Endothelial cell (in vitro differentiated cells): ENCODE measurements at places on chromosomes 1 and 21.
A peak's percentile ranks its signal among the peaks of the same experiment; 100 is the strongest.

DNA sequence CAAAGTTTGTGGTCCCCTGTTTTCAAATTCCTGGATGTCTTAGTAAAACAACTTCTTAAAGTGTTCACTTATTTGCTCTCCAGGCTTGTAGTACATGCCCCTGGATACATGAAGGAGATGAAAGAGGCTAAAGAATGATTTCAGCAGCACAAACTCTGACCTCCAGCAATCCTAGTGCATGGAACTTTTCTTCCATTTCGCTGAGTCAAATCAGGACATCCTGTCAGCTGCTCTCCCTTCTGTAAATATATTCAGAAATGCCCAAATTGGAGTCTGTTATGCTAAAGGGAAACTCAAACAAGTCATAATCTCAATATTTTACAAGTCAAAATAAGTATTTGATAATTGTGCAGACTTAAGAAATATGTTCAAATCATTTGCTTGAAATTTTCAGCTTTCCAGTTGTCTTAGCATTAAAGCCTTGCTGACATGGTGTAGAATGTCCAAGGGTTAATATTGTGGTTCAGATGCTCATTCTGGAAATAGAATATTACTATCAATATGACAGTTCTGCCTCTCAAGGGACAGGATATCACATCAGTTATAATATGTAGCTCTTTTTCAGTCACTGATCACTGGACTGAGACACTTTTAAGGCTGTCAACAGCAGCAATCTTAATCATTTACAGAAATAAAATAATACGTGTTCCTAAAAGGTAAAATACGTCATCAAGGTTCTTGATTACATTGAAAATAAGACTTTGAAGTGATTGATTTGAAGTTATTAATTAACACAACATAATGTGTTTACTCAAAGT, 1157.3 kb downstream of the PLA2G4A start:
- no peak for DNase-seq
- no peaks in the 10 kb centered on the region for H3K36me3 ChIP-seq
- no peak overlapping the region for H3K4me3 ChIP-seq
- no peak overlapping the region for H3K27ac ChIP-seq
- peaks cover 19% of the 10 kb centered on the region for H3K4me1 ChIP-seq

DNA sequence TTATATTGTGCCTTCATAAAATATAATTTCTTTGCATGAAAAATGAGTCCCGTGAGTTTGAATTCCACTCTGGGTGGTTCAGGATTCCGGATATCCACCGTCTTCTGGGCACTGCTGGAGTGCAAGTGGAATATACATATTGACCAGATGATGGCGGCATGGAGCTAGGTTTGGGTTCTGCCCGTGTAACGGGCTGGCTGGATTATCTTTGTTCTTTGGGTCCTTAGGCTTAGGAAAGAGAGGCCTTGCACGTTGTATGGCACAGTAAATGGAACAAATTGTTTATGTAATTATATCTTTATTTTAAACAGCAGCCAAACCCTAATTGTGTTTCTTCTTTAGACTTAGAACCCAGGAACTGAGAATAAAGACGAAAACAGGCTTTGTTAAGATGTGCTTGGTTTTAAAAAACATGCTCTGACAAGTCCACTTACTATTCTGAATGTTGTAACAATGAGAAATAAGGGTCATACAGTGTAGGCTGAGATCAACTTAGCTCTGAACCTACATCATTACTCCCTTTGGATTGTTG, 13.5 kb upstream of the ACBD6 start:
- peak; percentile 73 for DNase-seq
- H3K4me1 ChIP-seq = peaks cover 20% of the 10 kb centered on the region
- peaks cover 4% of the 10 kb centered on the region for H3K36me3 ChIP-seq
- H3K27ac ChIP-seq = no peak overlapping the region
- peaks cover 3% of the 10 kb centered on the region for H3K27me3 ChIP-seq

DNA sequence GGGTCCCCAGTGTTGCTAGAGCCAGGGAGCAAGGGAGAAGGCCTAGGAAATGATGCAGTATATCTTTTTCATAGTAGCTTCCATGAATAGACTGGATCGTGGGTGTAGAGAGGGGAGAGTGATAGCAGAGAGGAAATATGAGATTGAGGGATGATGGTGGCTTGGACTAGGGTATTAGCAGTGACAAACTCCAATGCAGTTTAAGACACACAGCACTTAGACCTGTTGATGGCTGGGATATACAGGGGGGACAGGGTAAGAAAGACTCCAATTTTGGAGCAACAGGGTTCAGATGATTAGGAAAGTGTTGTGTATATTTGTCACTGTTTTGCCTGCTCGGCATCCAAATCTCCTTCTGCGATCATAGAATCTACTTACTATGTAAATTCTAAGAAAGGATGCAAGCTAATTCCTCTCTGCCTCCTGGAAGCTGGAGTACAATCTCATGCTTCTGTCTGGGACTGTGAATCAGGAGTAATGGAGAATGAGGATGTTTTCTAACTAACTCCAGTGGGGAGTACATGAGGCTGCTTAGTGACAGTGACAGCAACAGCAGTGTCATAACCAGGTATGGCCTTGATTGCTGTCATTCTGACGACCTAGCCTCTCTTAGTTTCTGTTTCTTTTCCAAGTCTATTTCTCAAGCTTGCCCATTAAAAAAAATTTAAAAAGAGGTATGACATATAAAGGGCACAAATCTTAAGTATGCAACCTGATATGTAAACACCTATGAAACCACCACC, 47.5 kb downstream of the SYDE2 start:
- H3K36me3 ChIP-seq = no peaks in the 10 kb centered on the region
- peaks cover 17% of the 10 kb centered on the region for H3K4me1 ChIP-seq
- H3K27ac ChIP-seq = no peak overlapping the region
- H3K27me3 ChIP-seq = no peaks in the 10 kb centered on the region
- DNase-seq = no peak

DNA sequence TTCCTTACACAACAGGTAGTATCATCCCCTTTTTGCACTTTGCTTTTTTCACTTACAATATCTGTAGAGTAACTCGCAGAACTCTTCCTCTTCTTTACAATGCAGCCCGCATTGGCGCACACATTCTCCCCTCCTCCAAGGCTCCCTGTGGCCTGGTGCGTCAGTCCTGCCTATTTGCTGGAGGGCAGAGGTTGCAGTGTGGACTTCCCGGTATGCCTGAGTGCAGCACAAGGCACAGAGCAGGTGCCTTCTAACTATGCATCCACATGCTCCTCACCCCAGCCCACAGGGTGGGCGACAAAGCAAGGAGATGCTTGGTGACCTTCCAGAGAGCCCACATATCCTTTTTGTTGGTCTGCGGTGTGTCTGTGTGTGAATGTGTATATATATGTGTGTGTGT, 53.3 kb downstream of the ARHGEF11 start:
- H3K27ac ChIP-seq = no peak overlapping the region
- H3K27me3 ChIP-seq = no peaks in the 10 kb centered on the region
- no peak overlapping the region for H3K4me3 ChIP-seq

DNA sequence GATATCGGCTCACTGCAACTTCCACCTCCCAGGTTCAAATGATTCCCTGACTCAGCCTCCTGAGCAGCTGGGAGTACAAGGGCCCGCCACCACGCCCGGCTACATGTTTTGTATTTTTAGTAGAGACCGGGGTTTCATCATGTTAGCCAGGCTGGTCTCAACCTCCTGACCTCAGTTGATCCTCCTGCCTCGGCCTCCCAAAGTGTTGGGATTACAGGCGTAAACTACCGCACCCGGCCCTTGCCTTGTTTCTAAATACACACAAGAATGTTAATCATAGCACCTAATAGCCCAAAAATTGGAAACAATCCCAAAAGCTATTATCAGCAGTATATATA, 1.2 kb upstream of the MSTO1 start:
- H3K27me3 ChIP-seq = peaks cover 3% of the 10 kb centered on the region

DNA sequence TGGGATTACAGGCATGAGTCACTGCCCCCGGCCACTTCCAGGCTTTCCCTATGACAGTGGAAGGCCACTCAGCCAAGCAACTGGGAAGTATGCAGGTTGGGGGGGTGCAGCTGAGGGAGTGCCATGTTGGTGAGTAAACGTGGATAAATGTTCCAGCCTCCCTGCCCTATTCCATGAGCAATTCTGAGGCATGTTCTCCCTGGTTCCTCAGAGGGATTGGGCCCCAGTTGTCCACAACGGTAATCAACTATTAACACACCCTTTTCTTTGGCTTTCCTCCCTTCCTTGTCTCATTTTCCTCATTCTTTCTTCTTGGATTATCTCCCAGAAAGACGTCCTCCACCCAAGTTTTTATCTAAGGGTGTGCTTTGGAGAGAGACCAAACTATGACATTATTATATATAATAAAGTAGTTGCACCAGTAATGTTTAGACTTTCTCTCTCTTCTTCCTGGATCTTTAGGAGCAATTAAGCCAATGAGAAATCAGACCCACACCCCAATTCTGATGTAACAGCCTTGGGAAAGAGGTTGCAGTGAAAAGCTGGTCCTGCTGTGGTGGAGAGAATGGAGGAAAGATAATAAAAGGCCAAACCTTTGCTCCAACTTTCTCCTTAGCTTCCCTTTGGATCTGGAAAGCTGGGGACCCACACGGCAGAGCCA, 6.8 kb upstream of the SLAMF9 start:
- H3K27me3 ChIP-seq = peaks cover 2% of the 10 kb centered on the region
- H3K4me3 ChIP-seq = no peak overlapping the region
- H3K4me1 ChIP-seq = peaks cover 6% of the 10 kb centered on the region
- no peak overlapping the region for H3K27ac ChIP-seq
- no peak for DNase-seq

DNA sequence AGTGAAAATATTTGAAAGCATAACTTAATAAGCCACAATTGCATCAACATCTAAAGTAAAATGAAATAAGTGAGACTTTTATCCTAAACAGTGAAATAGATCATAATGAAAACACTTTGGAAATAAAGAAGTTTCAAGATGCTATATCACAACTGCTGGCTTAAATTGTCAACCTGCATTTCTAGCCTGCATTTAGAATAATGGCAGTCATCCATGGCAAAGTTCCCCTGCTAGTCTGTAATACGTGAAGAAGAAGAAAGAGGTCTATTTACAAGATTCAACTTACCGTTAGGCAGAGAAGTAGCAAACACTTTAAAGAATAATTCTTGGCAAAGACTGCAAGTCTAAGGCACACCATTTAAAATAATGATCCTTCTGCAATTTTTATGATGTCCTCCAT, 133.6 kb downstream of the DPYD start:
- H3K4me1 ChIP-seq = no peaks in the 10 kb centered on the region
- DNase-seq = no peak
- peaks cover 2% of the 10 kb centered on the region for H3K27me3 ChIP-seq
- H3K36me3 ChIP-seq = no peaks in the 10 kb centered on the region
- H3K4me3 ChIP-seq = no peak overlapping the region

DNA sequence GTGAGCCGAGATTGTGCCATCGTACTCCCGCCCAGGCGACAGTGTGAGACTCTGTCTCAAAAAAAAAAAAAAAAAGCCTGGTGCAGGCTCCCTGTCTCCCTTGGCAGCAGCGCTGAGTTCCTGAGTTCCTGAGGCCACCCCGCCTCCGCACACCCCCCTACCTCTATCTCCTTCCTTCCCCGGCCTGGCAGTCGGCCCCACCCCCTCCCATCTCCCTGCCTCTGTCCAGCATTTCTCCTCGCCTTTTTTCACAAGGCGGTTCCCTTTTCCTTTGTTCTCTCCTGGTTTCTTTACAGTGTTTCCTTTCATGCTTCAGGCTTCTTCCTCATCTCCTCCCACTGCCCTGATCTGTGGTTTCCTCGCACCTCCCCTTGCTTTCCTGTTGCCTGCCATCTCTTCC, 2.7 kb downstream of the RORC start:
- peaks cover 2% of the 10 kb centered on the region for H3K36me3 ChIP-seq
- peak overlapping the region; percentile 84 for H3K27ac ChIP-seq
- H3K4me1 ChIP-seq = peaks cover 61% of the 10 kb centered on the region
- peak; percentile 69 for DNase-seq
- peak overlapping the region; percentile 52 for H3K4me3 ChIP-seq

GRCh38 chr1:96973605-96974004, 252.0 kb downstream of the PTBP2 start:
- no peak overlapping the region for H3K4me3 ChIP-seq
- no peaks in the 10 kb centered on the region for H3K4me1 ChIP-seq
- no peak for DNase-seq
- H3K27ac ChIP-seq = no peak overlapping the region
- no peaks in the 10 kb centered on the region for H3K27me3 ChIP-seq

GRCh38 chr1:7107109-7107830, 322.0 kb downstream of the CAMTA1 start:
- H3K36me3 ChIP-seq = no peaks in the 10 kb centered on the region
- no peak overlapping the region for H3K4me3 ChIP-seq
- H3K4me1 ChIP-seq = no peaks in the 10 kb centered on the region
- H3K27me3 ChIP-seq = peaks cover 6% of the 10 kb centered on the region
- no peak overlapping the region for H3K27ac ChIP-seq

GRCh38 chr1:232142403-232143314, 487.3 kb downstream of the SIPA1L2 start:
- no peak for DNase-seq
- H3K27me3 ChIP-seq = no peaks in the 10 kb centered on the region
- H3K4me1 ChIP-seq = peaks cover 3% of the 10 kb centered on the region
- no peaks in the 10 kb centered on the region for H3K36me3 ChIP-seq
- H3K4me3 ChIP-seq = no peak overlapping the region
- H3K27ac ChIP-seq = no peak overlapping the region

DNA sequence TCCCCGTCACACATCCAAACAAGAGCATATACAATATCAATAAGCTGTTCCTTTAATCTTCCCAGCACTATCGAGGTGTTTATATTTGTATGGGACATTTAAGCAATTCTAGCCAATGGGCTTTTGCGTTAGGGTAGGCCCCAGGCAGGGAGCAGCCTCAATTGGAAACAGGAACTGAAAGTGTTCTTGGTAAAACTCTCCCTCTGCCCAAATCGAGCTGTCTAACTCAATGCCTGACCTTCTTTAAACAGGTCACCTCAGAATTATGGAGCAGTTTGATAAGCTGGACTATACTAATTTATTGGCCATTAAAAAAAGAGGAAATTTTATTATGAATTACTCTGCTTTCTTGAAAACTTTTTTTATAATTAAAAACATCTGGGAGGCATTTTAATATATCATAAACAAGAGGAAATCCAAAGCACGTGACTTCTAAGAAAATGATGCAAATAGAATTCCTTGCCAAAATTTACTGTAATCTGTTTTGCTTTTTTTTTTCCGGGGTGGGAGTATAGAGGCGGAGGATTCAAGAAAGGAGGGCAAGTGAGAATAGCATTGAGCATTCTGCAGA, 498.1 kb downstream of the LMO4 start:
- H3K36me3 ChIP-seq = no peaks in the 10 kb centered on the region
- DNase-seq = no peak
- H3K4me1 ChIP-seq = no peaks in the 10 kb centered on the region
- H3K4me3 ChIP-seq = no peak overlapping the region
